GM10248 (cell line): ENCODE measurements at places on chromosomes 2 and 18.

GRCh38 chr2:130373808-130374365 is 18.0 kb downstream of the PTPN18 start:
- DNase-seq: no peak

DNA sequence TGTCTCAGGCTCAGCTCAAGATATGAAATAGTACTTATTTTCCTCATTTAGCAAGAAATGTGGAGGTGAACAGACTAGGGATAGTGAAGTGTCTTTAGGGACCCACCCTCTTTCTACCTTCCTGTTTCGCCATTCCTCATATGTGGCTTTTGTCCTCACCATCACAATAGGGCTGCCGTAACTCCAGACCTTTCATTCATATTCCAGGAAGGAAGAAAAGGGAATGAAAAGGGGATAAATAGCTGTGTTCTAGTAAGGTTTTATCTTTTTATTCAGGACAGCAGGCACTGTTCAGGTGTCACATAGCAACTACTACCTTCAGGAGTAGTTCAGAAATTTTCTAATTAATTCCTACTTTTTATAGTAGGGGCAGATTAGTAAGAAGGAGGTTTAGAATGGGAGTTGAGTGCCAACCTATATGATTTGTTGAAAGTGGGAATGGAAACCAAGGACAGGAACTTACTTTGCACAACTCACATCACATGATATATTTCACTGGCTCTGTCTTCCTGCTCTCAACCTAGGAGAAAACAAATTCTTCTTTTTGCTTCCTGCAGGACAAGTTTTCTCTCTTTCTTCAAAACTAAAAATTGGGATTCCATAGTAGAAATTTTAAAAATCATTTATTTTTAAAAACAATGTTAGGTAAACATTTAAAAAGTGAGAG is 36.0 kb upstream of the HDAC4 start:
- DNase-seq: no peak

- no peak for DNase-seq
These were observed 135.1 kb downstream of the CELF4 start for GRCh38 chr18:37430357-37431076.

DNA sequence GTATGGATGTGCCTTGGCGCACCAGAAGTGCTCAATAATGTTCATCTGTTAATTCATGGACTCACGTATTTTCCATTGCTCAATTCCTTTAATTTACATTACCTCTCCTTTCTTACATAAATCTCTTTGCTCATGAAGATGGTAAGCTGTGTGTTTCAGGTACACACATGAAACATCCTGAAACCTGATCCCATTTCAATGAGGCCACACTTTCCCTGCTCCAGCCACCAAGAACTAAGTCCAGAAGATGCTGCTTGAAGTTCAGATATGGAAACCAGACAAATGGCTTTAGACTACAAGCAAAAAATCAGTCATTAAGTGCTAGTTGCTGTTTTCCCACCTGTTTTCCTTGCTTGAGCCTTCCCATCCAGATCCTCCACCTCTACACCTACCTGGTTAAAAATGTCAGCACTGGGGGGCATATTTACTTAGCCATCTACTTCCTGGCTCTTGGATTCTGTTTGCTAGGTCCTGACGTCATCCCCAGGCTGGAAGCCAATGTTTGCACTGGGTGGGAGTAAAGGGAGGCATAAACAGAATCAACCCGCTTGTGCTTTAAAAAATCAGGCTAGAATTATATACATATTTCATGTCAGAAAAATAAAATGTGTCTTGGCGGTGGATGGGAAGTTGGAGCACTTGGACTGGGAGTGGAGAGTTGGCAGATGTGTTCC is 309.7 kb downstream of the OSR1 start:
- no peak for DNase-seq

DNA sequence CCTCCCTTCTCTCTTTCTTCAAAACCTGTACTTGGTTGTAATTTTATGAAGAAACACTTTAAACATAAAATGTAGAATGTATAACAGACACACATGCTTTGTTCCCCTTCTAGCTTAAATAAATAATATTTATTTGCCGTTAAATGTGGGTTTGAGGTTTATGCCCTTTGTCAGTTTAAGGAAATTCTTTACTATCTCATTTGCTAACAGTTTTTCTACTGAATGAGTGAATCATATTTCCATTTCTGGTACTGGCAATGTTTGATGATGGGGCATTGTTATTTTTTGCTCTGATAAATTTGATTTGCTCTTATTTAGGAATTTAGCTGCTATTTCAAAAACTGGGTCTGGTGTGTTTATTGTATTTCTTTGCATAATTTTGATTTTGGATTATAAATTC is 555.6 kb downstream of the CCDC85A start:
- no peak for DNase-seq

DNA sequence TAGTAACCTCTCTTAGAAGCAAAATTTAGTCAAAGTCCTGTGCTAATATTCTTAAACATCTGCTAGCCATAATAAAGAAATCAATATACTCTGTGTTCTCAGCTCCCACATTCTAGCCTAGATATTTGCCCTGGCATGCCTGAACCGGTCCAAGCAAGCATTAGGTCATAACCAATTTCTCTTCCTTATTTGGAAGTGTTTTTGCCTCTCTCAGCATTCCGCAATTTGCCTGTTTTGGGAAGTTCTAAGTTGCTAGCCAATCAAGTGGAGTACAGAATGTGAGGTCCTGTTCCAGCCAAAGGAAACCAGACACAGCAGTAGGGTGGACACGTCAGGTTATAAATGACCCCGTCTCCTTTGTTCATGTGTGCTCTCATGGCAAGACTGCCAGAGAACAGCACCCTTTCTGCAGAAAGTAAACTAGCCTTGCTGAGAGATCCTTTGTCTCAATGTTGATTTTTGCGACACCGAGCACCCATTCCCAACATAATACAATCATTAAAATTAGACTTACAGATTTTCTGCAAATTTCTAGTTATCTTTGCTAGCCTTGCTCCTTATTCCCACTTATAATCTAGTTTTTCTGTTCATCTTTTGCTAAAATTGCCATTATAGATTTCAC is 13.0 kb upstream of the SULT1C4 start:
- DNase-seq: no peak

DNA sequence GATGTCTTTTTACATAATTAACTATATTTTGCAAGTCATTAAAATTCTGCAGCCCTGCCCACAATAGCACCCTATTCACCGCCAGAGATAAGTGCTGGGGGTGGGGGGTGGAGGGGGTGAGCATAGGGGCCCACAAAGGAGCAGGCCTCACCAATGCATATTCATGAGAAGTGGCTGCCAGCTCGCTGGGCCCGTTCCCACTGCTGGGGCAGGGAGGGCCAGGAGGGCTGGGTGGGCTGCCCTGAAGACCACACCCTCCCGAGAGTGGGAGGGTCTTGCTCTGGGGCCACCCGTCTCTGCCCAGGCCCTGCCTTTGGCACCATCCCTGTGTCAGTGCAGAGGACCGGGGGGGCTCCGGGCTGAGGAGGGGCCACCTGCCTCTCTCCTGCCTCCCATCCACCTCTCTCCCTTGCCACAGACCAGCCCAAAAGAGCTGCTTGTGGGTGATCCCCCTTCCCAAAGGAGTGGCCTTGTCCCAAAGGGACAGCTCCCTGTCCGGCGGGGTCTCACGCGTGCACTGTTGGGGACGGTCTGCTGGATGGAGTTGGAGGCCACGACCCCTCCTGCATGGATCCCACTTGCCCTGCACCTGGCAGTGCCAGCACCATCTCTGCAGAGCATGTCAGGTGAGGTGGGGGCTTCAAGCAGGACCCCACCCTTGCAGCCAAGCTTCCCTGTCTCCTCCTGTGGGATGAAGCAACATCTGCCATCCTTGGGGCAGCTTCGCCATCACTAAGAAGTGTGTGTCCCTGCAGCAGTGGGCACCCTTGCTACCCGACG is 138.8 kb upstream of the GPC1 start:
- DNase-seq: no peak

- DNase-seq: no peak
These were observed 782.7 kb upstream of the SOX11 start for GRCh38 chr2:4909346-4910009.

GRCh38 chr2:9300829-9301453 is 94.3 kb downstream of the ASAP2 start:
- DNase-seq: no peak

DNA sequence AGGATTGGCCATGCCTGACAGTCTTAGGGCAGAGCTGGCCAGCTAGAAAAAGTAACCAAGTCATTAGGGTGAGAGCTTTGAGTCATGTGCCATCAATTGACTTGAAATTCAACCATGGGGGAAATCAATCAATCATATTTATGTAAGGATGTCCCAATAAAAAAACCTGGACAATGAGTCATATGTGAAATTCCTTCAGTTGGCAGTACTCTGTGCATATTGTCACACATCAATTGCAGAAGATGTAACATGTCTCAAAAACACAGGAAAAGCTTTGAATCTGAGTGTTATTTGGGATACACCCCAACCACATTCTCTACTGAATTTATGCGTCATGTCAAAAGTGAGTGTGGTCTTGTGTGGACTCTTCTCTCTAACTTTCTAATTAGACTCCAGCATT is 1004.1 kb upstream of the NRXN1 start:
- no peak for DNase-seq

GRCh38 chr18:58186258-58186948 is 142.4 kb downstream of the NEDD4L start:
- no peak for DNase-seq

DNA sequence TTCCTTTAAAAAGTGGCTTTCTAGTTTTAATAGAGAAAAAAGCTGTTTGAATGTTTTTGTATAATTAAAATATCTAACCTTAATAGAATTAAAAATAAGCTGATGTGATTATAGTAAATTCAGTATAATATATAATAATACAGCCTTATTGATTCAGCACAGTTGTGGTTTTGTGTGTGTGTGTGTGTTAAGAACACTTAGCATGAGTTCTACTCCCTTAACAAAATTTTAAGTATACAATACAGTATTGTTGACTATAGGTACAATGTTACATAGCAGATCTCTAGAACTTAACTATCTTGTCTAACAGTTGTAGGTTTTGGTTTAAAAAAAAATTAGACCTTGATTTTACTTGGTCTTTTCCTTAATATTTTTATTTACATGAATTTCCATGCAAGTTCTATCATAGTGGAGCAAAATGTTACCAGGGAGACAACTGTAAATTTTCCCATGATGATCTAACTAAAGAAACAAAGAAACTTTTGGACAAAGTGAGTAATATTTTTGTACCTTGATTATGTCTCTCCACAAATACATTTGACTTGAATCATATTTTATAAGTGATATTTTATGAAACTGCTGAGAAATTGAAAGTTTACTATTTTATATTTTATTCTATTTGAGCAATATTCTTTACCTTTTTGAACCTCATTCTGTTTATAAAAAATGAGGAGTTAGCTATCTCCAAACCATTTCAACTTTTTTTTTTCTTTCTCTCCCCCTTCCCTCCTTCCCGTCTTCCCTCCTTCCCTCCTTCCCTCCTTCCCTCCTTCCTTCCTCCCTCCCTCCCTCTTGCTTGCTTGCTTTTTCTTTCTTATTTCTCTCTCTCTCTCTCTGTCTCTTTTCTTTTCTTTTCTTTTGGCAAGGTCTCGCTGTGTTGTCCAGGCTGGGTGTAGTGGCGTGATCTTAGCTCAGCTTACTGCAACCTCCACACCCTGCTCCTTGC is 46.3 kb downstream of the ZC3H6 start:
- no peak for DNase-seq

DNA sequence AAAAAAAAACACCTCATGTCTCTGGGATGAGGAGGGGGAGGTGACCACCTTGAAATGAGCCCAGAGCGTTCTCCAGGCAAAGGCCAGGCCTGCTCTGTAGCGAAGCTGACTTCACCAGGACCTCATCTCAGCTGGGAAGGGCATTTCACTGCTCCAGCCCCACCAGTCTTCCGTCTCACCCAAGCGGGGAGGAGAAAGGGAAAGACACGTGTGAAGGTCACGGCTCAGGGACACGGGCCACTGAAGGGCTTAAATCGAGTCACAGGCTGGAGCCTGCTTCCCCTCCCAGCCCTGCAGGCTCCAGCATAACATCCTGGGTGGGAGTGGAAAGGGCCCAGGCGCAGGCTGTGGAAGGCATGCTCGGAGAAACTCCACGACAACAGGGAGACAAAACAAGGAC is 18.1 kb downstream of the THAP4 start:
- DNase-seq: no peak

DNA sequence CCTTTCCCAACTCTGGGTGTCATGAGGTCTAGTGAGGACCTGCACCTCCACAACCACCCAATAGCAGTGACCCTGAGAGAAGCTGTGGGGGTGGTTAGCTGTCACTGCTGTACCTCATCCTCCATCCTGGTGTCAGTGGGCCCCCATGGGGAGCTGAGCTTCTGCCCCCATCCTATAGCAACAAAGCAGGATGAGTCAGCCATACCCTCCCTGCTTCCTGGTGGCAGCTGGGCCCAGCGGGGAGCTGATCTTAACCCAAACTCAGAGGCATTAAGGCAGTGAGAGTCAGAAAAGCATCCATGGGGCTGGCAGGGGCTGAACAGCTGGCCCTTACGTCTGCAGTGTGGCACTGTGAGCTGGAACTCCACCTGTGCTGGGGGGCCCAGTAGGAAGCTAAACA is 247.8 kb upstream of the HDAC4 start:
- no peak for DNase-seq

- DNase-seq: no peak
These were observed 189.3 kb downstream of the HDAC4 start for GRCh38 chr2:239211396-239212094.

DNA sequence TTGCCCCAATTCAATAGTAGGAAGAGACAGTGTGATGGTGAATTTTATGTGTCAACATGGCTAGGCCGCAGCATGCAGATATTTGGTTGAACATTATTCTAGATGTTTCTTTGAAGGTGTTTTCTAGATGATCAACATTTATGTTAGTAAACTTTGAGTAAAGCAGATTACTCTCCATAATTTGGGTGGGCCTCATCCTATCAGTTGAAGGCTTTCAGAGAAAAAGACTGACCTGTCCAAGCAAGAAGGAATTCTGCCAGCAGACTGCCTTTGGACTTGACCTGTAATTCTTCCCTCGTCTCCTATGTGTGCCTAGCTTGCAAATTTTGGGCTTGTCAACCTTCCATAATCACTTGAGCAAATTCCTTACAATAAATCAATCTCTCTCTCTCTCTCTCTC is 8.3 kb upstream of the GRP start:
- no peak for DNase-seq

GRCh38 chr2:158553257-158553656 is 96.5 kb downstream of the PKP4 start:
- DNase-seq: no peak

DNA sequence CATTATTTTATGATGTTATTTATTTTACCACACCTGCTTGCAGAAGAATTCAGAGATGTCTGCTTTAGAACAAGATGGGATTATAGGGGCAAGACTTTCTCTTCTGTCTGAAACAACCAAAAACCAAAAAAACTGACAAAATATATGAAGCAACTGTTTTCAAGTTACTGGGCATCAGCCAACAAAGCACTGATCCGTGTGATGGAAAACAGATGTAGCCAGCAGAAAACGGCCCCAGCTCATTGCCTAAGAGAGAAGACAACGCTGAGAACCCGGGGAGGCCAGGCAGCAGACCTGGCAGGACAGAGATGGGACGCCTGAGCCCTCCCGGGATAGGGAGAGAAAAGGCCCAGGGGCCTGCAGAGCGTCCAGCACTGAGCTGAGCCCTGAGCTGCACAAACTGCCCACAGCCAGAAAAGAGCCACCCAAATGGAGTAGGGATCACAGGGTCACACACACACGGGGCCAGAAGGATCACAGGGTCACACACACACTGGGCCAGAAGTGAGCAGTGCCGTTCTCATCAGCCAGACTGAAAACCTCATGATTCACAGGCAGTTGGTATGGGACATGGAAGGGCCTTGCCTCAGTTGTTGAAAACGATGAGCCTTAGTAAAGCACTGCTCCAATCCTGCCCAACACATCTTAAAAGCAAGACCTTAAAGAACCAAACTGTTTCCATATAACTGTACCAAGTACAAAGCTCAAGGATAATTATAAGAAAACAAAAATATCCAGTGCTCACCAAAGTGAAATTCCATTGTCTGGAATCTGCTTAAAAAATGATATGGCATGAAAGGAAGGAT is 12.1 kb downstream of the PXDN start:
- no peak for DNase-seq
